Osteocyte (in vitro differentiated cells): ENCODE measurements at places on chromosomes 1 and 21. TPM values are rescaled to one million over a fixed set of nuclear protein-coding genes. Genes with fewer than 3 reads are reported as not detected.

GRCh38 chr1:11602424-11602823 is 51.8 kb downstream of the FBXO2 start:
- H3K4me3 ChIP-seq: no peak overlapping the region
- no peaks in the 10 kb centered on the region for H3K4me1 ChIP-seq
- no peak overlapping the region for H3K27ac ChIP-seq
- DNase-seq: no peak

DNA sequence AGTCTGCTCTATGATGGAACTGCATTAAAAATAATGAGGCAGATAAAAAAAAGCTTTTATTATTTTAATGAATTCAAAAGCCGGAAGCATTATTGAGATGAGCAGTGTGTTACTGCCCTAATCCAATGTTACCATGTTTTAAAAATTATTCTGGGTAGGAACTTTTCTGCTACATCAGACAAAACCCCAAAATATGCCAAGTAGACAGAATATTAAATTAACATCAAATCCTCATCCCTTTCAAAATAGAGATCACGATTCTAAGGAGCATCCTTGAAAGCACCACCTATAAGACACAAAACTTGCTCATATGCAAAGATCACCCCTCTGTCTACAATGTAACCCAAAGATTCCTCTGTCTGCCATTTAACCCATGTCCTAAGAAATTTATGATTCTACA is 357.5 kb downstream of the SMYD3 start:
- DNase-seq: no peak
- no peaks in the 10 kb centered on the region for H3K27me3 ChIP-seq
- no peak overlapping the region for H3K27ac ChIP-seq

- peak overlapping the region; percentile 87 for H3K27ac ChIP-seq
- no peaks in the 10 kb centered on the region for H3K36me3 ChIP-seq
- H3K4me3 ChIP-seq: no peak overlapping the region
- peaks cover 15% of the 10 kb centered on the region for H3K4me1 ChIP-seq
Measured at GRCh38 chr1:197320991-197321531, 53.0 kb downstream of the CRB1 start.

GRCh38 chr1:89632657-89633247 is at the start of gene LRRC8C:
Gene LRRC8C (plus strand): TSS chr1:89633120. CDS start chr1:89686474, 53,354 bp downstream.
- H3K4me1 ChIP-seq: peaks cover 15% of the 10 kb centered on the region
- peak; percentile 93 for DNase-seq
- H3K27ac ChIP-seq: peak within 1 kb of the TSS; percentile 77
- H3K27me3 ChIP-seq: no peaks in the 10 kb centered on the region

The OR14A16 gene
- total RNA-seq: not detected in 2 replicates

The IVL gene
- total RNA-seq: not detected in 2 replicates

The ESPN gene
- 0.31 TPM in 1 of 2 replicates, not detected in the other for total RNA-seq
